ENCODE measurements at places on chromosomes 5 and 9. TPM values are rescaled to one million over a fixed set of nuclear protein-coding genes. Genes with fewer than 3 reads are reported as not detected.

DNA sequence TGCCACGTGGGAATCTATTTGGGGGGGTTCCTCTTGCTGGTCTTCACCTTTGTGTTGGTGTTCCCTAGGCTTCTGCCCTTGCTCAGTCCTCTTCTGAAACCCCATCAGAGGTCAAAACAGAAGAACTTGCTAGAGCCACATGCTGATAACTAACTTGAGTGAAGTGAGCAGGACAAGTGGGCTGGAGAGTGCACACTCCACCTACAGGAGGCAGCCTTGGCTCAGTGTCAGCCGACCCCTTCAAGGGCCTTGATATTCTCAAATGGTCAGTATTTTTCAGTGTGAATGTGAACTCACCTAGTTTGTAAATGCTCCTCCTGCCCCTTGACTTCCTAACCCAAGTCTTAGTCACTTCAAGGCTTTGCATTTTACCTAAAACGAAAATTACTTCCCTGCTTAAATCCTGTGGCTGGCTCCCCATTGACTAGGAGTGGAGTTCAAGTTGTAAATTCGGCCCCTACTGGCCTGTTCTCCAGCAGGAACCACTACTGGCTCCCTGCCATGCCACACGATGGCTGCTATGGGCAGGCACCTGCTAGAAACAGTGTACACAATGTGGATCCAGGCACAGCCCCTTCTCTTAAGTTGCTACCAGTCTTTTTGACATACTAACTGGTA lies 3.6 kb upstream of the SLC1A3 start:
- no peak for DNase-seq
- H3K4me3 ChIP-seq: no peak overlapping the region
- H3K27me3 ChIP-seq: peaks cover 7% of the 10 kb centered on the region
- H3K36me3 ChIP-seq: peaks cover under 1% of the 10 kb centered on the region

DNA sequence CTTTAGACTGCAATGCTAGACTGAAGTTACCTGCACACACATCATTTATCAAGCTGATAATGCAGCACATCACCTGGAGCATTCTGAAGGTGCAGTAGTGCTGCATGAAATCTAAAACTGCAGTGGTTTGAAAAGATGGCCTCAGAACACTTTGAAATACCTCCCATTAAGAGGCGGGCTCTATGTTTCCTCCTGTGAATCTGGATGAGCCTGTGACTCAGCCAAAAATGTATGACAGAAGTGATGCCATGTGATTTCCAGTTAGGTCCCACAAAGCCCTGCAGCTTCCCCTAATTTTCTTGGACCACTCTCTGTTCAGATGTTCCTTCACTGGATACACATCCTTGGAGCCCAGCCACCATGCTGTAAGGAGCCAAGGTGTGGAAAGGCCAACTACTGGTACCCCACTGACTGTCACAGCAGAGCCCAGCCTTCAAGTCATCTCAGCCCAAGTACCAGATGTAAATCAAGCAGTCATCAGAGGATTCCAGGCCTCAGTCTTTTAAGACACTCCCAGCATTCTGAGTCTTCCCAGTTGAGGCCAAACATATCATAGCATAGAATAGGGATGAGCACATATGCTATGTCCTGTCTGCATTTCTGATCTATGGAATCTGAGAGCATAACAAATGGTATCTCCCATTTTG lies 27.2 kb upstream of the DEPDC1B start:
- H3K27me3 ChIP-seq: no peaks in the 10 kb centered on the region
- H3K4me1 ChIP-seq: peaks cover 6% of the 10 kb centered on the region
- DNase-seq: no peak
- no peaks in the 10 kb centered on the region for H3K36me3 ChIP-seq
- no peak overlapping the region for H3K4me3 ChIP-seq

GRCh38 chr9:27450752-27451151 lies 73.3 kb upstream of the IFNK start:
- H3K27me3 ChIP-seq: no peaks in the 10 kb centered on the region
- H3K27ac ChIP-seq: no peak overlapping the region
- DNase-seq: no peak
- H3K36me3 ChIP-seq: peaks cover 8% of the 10 kb centered on the region

DNA sequence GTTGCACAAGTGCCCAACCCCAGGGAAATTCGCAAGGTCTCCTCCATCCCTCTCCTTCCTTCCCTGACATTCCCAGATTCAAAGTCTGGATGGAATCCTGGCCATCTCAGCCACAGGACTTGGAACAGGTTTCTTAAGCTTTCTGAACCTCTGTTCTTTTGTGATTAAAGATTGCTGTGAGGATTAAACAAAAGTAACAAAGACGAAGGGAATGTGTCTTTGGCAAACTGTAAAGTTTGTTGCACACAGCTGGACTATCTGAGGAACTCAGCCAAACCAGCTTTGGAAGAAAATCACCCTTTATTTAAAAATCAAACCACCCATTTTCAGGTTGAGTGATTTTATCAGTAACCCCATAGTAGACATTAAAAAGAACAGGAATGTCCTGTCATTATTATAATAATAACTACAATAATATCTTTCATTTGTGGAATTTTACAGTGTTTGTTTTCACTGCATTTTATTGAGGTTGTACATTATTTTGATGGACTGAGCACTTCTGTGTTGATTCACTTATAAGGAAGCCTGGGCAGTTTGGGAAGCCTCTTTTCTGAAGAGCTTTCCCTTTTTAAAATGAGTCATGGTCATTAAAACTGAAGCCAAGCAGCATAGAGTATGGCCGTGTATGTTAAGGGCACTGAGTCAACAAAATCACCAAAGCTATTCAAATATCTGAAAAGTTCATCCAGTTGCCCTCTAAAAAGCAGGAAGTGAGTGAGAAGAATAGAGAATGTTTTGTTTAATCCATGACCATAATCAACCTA lies 310.2 kb downstream of the AGTPBP1 start:
- H3K4me3 ChIP-seq: no peak overlapping the region
- H3K27ac ChIP-seq: no peak overlapping the region

GRCh38 chr5:93594591-93595419 lies 11.8 kb downstream of the NR2F1 start:
- peaks cover 26% of the 10 kb centered on the region for H3K36me3 ChIP-seq
- no peak for DNase-seq
- H3K4me3 ChIP-seq: no peak overlapping the region
- H3K4me1 ChIP-seq: no peaks in the 10 kb centered on the region
- peak overlapping the region; percentile 14 for H3K27ac ChIP-seq

DNA sequence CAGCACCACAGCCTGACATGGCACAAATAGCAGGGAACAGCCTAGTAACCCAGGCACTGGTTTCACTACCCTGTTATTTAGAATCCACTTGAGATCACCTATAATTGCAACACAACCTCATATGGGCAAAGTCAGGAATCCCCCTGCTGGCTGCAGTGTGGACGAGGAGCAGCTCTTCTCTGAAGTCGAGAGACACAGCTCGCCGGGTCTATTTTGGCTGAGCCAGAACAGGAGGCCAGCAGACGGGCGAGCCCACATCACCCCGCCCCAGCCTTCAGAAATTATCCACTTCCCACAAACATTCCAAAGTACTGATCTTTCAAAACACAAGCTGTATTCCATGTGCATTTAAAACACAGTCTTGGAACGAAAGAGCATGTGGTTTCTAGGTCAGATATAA lies 179.0 kb downstream of the ROR2 start:
- no peaks in the 10 kb centered on the region for H3K36me3 ChIP-seq
- no peak overlapping the region for H3K27ac ChIP-seq

The CSNK1A1 gene
- 213 TPM for total RNA-seq

The FBP1 gene
- 6.0 TPM for total RNA-seq
